ENCODE measurements at places on chromosomes 1 and 21. TPM values are rescaled to one million over a fixed set of nuclear protein-coding genes. Genes with fewer than 3 reads are reported as not detected.

Gene SCCPDH
- 26.8 TPM for total RNA-seq

Gene AHCTF1
- 16.7 TPM for total RNA-seq

Gene ANKRD45
- 0.52 TPM for total RNA-seq

Gene PLXNA2
- 6.3 TPM for total RNA-seq

Gene TMEM269
- not detected for total RNA-seq

All from epithelial cell of alveolus of lung (primary cell).